GM13976 (cell line): ENCODE measurements at places on chromosomes 16 and 17.

DNA sequence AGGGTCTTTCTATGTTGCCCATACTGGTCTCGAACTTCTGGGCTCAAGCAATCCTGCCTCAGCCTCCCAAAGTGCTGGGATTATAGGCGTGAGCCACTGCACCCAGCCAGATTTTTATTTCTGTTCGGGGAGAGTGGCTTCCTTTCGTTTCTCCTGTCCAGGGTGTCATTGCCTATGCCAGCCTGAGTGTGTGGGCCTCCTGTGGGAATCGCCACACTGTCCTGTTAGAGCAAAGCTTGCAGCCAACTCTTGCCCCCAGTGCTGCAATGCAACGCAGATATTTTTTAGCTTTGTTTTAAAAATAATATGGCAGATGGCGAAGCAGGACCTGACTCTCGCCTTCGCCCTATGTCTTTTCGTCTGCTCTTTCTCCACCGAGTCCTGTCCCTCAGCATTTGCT, 395.0 kb downstream of the SNX29 start:
- DNase-seq = no peak

- DNase-seq = no peak
These were observed 55.4 kb downstream of the CYB5B start for GRCh38 chr16:69479775-69480174.

DNA sequence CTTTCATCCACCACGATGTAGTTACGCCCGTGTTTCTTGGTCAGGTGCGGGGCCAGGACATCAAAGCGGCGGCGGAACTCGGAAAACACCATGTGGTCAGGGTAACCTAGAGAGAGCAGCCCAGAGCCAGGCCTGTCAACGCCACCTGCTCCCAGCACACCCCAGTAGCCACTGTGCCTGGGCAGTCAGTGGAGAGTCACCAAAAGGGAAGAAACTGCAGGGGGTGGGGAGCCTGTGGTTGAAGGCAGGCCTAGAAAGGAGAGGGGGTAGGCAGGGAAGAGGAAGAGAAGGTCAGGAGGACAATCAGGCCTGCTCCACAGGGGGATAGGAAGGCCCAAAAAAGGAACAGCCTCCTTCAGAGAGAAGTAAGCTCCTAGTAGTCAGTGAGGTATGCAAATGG, 64.1 kb downstream of the PIPOX start:
- no peak for DNase-seq

DNA sequence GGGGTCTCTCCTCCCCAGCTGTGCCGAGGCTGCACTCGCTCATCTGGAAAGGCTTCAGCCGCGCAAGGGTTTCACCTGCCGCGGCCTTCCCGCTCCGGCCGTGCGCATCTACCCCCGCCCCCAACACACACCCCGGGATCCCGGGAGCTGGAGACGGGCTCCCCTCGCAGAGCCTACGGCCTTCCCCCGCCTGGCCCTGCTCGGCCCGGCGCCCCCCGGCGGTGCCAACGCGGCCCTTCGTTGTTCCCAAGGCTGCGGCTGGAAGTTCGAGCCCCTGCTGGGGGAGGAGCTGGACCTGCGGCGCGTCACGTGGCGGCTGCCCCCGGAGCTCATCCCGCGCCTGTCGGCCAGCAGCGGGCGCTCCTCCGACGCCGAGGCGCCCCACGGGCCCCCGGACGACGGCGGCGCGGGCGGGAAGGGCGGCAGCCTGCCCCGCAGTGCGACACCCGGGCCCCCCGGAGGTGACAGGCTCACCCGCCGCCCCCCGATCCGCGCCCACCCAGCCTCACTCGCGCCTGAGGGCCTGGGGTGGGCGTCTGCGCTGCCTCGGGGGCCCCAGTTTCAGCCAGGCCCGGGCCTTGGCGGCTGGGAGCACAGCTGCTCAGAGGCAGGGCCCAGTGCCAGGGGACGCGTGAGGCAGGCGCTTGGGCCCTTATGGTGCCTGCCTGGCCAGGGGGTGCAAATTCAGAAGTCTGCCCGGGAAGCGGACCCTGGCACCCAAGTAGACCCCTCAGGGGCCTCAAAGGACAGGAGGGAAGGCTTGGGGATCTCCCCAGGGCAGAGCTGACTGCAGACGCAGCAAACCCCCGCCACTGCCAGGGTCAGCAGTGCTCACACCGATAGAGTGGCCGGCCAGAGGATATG, 11.2 kb downstream of the GALK1 start:
- peak; percentile 94 for DNase-seq

DNA sequence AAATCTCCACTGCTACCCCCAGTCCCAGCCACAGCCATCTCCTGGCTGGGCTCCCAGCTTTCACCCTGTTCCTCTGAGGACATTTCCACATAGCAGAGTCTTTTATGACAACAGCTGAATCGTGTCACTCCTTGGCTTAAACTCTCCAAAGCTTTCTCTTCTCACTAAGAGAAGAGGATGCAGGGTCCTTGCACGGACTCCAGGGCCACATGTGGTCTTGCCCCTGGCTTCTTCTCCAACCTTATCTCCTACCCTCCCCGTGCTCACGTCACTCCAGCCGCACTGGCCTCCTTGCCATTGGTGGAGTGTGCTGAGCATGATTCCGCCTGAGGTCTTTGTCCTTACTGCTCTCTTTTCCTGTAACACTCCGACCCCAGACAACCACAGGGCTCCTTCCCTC, 39.9 kb upstream of the CCDC182 start:
- DNase-seq = no peak

GRCh38 chr16:68508641-68509240, 30.4 kb upstream of the ZFP90 start:
- DNase-seq = no peak

DNA sequence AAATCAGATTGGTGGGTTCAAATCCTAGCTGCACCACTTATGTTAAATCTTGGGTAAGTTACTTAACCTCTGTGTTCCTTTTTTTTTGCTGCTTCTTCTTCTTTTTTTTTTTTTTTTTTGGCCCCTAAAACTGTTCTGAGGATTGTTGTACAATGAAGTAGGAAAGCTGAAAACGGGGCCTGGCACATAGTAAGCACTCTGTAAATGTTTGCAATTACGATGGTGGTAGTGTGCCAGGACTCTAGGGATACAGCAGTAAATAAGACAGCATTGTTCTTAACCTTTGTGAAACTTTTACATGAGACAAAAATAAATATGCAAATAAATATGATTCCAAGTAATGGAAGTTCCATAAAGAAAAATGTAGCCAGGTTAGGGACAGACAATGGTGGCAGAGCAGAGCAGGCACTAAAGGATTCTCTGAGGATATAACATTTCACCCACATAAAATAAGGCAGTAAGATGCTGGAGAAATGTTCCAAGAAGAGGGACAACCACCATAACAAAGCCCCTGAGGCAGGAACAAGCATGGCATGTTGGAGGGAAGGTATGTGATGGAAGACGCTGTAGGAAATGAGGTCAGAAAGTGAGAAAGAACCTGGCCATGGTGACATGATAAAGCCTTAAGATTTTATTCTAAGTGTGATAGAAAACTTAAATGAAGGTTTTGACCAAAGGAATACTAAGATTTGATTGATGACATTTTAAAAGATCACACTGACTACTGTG, 127.3 kb downstream of the NLK start:
- no peak for DNase-seq

GRCh38 chr17:82087961-82088837, 9.8 kb downstream of the FASN start:
- no peak for DNase-seq

- DNase-seq = no peak
These were observed 2.3 kb downstream of the GFAP start for GRCh38 chr17:44912763-44913544.

DNA sequence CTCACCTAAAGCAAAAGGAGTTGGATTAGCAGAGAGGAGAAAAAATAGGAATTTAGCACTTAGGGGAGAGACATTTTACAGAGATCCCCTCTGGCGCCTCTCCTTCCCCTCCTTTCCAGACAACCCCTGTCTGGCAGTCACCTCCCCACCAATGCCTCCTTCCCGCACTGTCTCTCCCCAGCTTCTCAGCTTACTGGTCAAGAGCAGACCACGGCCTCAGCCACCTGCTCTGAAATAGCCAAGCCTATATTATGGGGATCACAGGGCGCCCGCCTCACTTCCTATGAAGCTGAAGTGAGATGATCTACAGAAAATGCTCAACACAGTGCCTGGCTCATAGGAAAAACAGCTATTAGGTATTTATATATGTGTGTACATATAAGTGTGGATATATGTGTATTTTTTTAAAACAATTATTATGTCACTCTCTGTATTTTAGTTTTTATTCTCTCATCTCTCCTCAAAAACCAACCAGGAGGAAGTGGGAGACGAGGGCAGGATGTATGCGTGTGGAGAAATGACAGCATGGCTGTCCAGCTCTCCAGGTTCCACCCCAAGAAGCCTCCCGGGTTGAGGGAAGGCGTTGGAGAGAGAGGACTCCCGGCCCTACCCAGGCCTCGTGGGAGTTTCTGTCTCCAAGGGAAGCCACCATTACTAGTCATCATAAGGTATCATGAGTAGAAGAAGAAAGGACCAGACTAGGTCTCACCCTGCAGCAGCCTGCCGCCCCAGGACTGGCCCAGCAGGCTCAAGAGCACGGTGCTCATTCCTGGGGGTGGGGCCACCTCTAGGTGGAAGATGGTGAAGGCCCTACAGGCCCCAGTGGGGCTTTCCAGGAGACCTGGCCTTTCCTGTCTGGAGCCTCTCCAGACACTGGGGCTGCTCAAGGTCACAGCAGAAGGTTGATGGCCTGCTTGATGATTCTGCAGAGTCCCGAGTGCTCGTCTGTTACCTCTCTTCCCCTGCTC, 27.2 kb downstream of the MAP3K14 start:
- DNase-seq = peak; percentile 32

GRCh38 chr16:50365791-50366575, 2.8 kb downstream of the BRD7 start:
- no peak for DNase-seq

DNA sequence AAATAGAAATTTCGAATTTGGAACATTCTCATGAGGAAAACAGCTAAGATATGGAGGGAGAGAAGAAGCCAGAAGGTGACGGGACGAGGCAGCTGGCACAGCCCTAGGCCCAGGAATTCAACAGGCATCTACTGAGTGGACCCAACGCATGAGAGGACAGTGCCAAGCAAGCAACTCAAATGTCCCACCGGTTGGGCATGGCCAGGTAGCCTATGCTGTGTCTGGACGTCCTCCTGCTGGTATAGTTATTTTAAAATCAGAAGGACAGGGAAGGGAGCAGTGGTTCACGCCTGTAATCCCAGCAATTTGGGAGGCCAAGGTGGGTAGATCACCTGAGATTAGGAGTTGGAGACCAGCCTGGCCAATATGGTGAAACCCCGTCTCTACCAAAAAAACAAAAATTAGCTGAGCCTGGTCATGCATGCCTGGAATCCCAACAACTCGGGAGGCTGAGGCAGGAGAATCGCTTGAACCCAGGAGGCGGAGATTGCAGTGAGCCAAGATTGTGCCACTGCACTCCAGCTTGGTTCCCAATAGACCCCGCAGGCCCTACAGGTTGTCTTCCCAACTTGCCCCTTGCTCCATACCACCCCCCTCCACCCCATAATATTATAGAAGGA, 2.0 kb downstream of the GH1 start:
- DNase-seq = no peak

DNA sequence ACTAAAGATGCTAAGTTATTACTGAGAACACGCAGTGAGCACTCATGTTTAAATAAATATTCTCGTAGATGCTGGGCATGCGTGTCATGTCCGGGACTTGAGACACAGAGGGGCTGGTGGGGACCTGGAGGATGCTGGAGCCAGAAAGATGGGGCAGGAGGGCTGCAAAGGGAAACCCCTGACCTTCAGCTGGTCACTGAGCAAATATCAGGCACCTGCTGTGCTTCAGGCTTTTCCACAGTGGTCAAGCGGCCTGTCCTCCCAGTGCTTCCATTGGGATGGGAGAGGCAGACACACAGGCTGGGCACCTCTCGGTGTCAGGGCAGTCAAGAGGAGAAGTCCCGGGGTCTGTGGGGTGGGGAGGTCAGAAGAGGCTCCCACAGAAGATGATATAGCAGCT, 211.4 kb downstream of the GSG1L start:
- peak; percentile 7 for DNase-seq

- DNase-seq = no peak
These were observed 29.4 kb upstream of the NUDT16L1 start for GRCh38 chr16:4663777-4664465.

GRCh38 chr16:49889725-49890397, 33.9 kb upstream of the ZNF423 start:
- no peak for DNase-seq

- no peak for DNase-seq
These were observed 26.7 kb upstream of the JPT2 start for GRCh38 chr16:1651094-1651973.

GRCh38 chr16:9135797-9136196, 44.4 kb downstream of the HAPSTR1 start:
- DNase-seq = no peak

GRCh38 chr16:66473654-66474519, 46.8 kb downstream of the BEAN1 start:
- DNase-seq = no peak

- DNase-seq = no peak
These were observed 1294.4 kb downstream of the CDH8 start for GRCh38 chr16:60741810-60742209.

DNA sequence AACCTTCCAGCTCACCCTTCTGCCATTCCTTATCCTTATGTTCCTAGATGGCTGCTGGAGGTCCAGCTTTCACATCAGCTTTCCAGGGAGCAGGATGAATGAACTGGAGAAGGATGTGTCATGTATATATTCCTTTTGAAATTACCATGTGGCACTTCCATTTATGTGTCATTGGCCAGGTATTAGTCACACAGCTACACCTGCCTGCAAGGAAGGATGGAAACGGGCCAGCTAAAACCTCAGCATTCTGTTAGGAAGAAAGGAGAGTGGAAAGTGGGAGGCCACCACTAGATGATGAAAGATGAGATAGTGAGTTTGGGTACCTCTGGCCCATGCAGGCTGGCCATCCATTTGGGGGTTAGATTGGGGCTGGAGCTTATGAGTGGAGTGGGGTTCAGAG, 67.5 kb downstream of the KSR1 start:
- no peak for DNase-seq

- DNase-seq = no peak
These were observed 45.2 kb upstream of the PVALEF start for GRCh38 chr17:81120149-81120484.

- DNase-seq = no peak
These were observed 20.9 kb upstream of the SOX9 start for GRCh38 chr17:72099919-72100318.

- no peak for DNase-seq
These were observed 45.8 kb upstream of the GSE1 start for GRCh38 chr16:85567101-85567866.

DNA sequence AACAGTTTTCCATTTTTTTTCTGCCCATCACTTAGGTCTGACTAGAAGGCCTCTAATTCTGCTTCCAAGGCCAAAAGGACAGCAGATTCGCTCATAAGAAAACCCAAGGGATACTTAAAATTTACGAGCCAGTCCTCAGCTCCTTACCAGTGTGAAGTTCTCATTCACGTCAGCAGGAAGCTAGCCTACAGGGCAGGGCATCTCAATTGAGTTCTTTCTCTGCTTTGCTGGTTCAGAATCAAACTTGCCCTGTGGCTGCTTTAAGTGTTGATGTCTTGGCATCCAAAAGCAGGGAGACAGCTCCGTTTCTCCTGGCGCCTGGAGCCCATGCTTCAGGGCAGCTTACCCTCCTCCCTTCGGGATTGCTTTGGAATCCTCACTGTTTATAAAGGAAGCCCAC, 136.0 kb downstream of the ANKFN1 start:
- DNase-seq = no peak

- no peak for DNase-seq
These were observed 2.7 kb upstream of the ALDH3A1 start for GRCh38 chr17:19750835-19751234.
